ENCODE measurements at places on chromosomes 1 and 21.

- no peak for DNase-seq
- H3K27me3 ChIP-seq, result no peaks in the 10 kb centered on the region
Measured at GRCh38 chr1:3577711-3578432, 33.4 kb downstream of the MEGF6 start.

- H3K4me1 ChIP-seq, result no peaks in the 10 kb centered on the region
- H3K27ac ChIP-seq, result no peak overlapping the region
- no peak overlapping the region for H3K4me3 ChIP-seq
- no peak for DNase-seq
- no peaks in the 10 kb centered on the region for H3K36me3 ChIP-seq
Measured at GRCh38 chr1:172513479-172513878, 19.5 kb upstream of the SUCO start.

- no peaks in the 10 kb centered on the region for H3K36me3 ChIP-seq
- H3K27me3 ChIP-seq, result no peaks in the 10 kb centered on the region
- DNase-seq, result no peak
- peaks cover 13% of the 10 kb centered on the region for H3K4me1 ChIP-seq
Measured at GRCh38 chr1:179818743-179819173, 58.8 kb downstream of the TOR1AIP2 start.

DNA sequence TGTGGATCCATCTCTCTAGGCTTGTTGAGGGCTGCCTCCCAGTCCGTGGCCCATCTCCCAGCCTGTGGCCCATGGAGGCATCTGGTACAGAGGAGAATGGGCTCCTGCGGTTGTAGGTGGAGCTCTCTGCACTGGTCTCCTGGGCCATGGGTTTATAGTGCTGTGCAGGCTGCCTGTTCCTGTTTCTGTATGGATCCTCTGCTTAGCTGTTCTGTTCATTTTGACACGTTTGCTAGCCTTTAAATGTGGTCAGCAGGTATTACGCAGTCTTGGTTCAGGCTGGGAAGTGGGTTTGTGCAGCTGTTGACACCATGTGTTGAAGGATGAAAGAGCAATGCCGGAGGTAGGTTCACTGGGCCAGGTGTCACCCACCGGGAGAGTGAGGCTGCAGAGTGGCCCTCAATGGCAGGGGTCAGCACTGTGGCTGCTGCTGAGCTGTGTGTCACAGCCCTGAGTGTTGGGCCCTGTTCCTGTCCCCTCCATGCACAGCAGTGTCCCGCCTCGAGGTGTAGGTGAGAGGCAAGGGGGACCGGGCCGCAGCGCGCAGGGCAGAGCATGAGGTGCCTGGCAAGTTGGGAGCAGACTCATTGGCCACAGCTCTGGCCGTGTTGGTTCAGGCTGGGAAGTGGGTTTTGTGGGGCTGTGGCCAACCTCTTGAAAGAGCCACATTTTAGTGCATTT lies 39.0 kb downstream of the SNAP47 start:
- H3K4me3 ChIP-seq, result no peak overlapping the region
- no peaks in the 10 kb centered on the region for H3K27me3 ChIP-seq
- H3K4me1 ChIP-seq, result peaks cover 24% of the 10 kb centered on the region
- no peak for DNase-seq

GRCh38 chr1:178142806-178143205 lies 48.9 kb downstream of the RASAL2 start:
- H3K4me1 ChIP-seq, result no peaks in the 10 kb centered on the region
- H3K4me3 ChIP-seq, result no peak overlapping the region
- no peaks in the 10 kb centered on the region for H3K36me3 ChIP-seq
- no peak overlapping the region for H3K27ac ChIP-seq
- no peaks in the 10 kb centered on the region for H3K27me3 ChIP-seq

- H3K27ac ChIP-seq, result no peak overlapping the region
- no peaks in the 10 kb centered on the region for H3K36me3 ChIP-seq
- no peak overlapping the region for H3K4me3 ChIP-seq
- H3K4me1 ChIP-seq, result no peaks in the 10 kb centered on the region
Measured at GRCh38 chr1:34330061-34330460, 153.4 kb downstream of the C1orf94 start.

- no peak for DNase-seq
- H3K27ac ChIP-seq, result no peak overlapping the region
- peaks cover 10% of the 10 kb centered on the region for H3K36me3 ChIP-seq
- peaks cover 3% of the 10 kb centered on the region for H3K4me1 ChIP-seq
Measured at GRCh38 chr1:53755874-53756273, 16.9 kb upstream of the GLIS1 start.

GRCh38 chr1:184810735-184811343 lies 56.2 kb upstream of the EDEM3 start:
- no peak overlapping the region for H3K27ac ChIP-seq
- H3K4me3 ChIP-seq, result no peak overlapping the region
- no peaks in the 10 kb centered on the region for H3K27me3 ChIP-seq
- DNase-seq, result no peak

- no peak overlapping the region for H3K4me3 ChIP-seq
- no peak for DNase-seq
- no peaks in the 10 kb centered on the region for H3K36me3 ChIP-seq
- H3K27me3 ChIP-seq, result peaks cover 8% of the 10 kb centered on the region
Measured at GRCh38 chr1:53573522-53573921, 114.3 kb downstream of the DMRTB1 start.

DNA sequence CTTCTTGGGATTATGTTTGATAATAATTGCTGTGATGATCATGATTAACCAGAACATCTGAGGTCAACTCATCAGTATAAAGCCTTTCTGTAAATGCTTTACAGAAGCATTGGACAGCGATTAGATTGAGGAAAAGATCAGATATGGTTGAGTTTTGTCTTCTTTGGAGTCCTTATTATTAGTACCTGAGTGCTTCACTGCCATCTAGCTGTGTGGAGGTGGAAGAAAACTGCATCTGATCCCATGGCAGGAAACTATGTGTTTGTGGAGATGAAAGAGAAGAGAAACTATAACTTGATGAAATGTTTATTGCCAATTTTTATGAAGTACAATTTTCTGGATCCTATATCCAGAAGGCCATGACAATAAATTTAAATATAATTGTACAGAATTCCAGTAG lies 11.4 kb downstream of the FLG2 start:
- H3K4me3 ChIP-seq, result no peak overlapping the region
- H3K4me1 ChIP-seq, result peaks cover 9% of the 10 kb centered on the region
- peaks cover 13% of the 10 kb centered on the region for H3K27me3 ChIP-seq
- H3K36me3 ChIP-seq, result no peaks in the 10 kb centered on the region

GRCh38 chr1:91707890-91708218 lies 178.1 kb downstream of the TGFBR3 start:
- H3K27ac ChIP-seq, result no peak overlapping the region
- no peak overlapping the region for H3K4me3 ChIP-seq
- no peaks in the 10 kb centered on the region for H3K27me3 ChIP-seq
- H3K4me1 ChIP-seq, result peaks cover 18% of the 10 kb centered on the region

GRCh38 chr1:246117066-246117791 lies 389.9 kb downstream of the SMYD3 start:
- peak overlapping the region; percentile 34 for H3K27ac ChIP-seq
- H3K4me1 ChIP-seq, result peaks cover 16% of the 10 kb centered on the region
- H3K4me3 ChIP-seq, result peak overlapping the region; percentile 19
- peaks cover 4% of the 10 kb centered on the region for H3K36me3 ChIP-seq
- DNase-seq, result peak; percentile 5

DNA sequence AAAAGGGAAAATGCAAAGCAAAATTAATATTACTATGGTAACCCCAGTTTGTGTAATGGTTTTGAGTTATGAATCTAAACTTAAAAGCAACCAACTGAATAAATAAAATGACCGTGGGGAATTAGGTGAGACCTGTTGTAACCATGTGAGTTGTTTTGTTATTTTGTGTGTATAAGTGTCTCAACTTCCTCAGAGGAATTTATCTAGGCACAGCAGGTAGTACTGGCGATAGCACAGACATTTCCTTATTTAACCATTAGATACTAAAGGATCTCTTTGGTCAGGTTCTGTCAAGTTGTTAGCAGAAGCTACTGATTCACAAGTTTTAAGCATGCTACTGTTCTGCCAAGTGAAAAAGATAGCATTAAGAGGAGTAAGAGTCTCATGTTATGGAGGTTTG lies 39.3 kb upstream of the LRRC7 start:
- no peaks in the 10 kb centered on the region for H3K4me1 ChIP-seq
- no peak overlapping the region for H3K4me3 ChIP-seq
- DNase-seq, result no peak
- H3K27ac ChIP-seq, result no peak overlapping the region
- no peaks in the 10 kb centered on the region for H3K27me3 ChIP-seq

DNA sequence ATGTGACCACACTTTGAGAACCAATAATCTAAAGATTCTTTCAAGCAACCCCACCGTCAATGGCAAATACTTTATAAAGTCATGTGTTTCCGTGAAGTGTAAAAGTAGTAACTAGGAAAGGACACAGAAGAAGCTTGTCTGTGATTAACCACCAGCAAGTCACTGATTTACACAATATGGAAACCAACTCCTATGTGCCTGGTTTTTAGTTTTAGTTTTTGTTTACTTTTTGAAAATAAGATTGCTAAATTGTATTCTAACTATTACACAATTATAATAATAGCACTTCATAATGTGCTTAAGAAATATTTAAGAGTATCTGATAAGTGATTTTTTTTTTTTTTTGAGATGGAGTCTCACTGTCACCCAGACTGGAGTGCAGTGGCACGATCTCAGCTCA lies 13.0 kb downstream of the FMO2 start:
- no peak overlapping the region for H3K27ac ChIP-seq
- no peak for DNase-seq
- H3K4me3 ChIP-seq, result no peak overlapping the region
- no peaks in the 10 kb centered on the region for H3K4me1 ChIP-seq

DNA sequence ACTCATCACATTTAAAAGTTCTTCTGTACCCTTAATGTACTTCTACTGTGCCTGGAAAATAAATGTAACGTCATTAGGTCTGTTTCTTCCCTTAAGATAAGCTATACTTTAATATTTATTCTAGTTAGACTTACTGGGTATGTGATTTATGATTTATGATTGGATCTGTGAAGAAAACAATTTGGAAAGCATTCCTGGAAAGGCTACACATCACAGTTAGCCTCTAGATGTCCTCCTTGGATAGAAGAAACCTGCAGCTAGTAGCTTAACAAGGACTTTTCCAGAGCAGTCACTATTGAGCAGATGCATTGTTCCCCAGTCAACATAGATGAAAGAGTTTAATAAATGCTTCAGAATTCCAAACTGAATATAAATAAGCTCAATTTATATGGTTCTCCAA lies 22.2 kb upstream of the ABL2 start:
- no peaks in the 10 kb centered on the region for H3K27me3 ChIP-seq
- no peak for DNase-seq
- H3K4me1 ChIP-seq, result no peaks in the 10 kb centered on the region
- no peak overlapping the region for H3K4me3 ChIP-seq

DNA sequence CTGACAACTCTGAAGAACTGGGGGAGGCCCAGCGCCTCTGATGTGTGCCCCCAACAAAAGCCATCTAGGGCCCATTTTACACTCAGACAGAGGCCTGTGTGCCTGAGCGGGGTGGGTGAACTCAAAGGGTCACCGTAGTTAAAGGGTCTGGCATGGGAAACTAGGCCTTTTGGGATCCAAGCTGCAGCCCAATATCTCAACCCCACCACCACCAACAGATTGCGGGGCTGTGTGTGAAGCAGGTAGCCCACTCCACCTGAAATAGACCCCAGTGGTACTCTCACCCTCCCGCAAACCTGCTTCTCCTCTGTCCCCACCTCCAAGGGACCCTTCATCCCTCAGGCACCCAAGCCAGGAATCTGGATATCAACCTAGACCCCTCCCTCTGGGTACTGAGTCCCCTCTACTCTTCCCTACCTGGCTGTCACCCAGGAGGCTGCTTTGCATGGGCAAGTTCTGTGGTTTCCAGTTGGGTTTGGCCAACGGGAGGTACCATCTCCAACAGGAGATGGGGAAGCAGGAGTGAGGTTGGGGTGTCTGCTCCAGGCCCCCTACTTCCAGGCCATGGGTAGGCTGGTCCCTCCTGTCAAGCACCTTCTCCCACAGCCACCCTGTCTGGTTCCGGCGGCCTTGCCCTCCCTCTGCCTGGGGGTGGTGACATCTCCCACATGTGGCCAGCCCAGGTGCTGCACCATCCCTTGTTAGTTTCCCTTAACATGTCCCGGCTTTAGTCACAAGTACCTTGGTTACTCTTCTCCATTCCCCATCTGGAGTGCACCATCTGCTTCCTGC lies 35.2 kb upstream of the LRP8 start:
- H3K4me1 ChIP-seq, result peaks cover 11% of the 10 kb centered on the region
- no peaks in the 10 kb centered on the region for H3K27me3 ChIP-seq
- no peak for DNase-seq
- H3K4me3 ChIP-seq, result no peak overlapping the region
- H3K27ac ChIP-seq, result no peak overlapping the region

DNA sequence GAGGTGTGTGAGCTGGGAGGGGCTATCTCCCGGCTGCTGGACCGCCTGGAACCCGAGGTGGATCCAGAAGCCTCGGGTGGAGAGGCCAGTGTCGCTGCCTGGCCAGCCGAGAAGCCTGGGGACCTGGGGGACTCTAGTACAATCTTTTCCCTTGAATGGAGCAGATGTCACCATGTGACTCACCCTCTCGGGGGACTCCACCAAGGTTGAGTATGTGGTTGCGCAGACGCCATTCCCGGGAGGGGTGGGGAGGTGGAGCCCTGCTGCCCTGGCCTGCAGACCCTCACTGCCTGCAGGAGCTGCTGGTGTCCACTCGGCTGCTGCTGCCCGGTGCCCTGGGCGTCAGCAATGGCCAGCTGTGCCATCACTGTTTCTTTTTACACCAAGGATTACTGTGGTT lies 40.3 kb downstream of the TP73 start:
- DNase-seq, result no peak
- no peaks in the 10 kb centered on the region for H3K4me1 ChIP-seq
- H3K27me3 ChIP-seq, result peaks cover 9% of the 10 kb centered on the region
- no peak overlapping the region for H3K27ac ChIP-seq
- no peak overlapping the region for H3K4me3 ChIP-seq
- no peaks in the 10 kb centered on the region for H3K36me3 ChIP-seq

DNA sequence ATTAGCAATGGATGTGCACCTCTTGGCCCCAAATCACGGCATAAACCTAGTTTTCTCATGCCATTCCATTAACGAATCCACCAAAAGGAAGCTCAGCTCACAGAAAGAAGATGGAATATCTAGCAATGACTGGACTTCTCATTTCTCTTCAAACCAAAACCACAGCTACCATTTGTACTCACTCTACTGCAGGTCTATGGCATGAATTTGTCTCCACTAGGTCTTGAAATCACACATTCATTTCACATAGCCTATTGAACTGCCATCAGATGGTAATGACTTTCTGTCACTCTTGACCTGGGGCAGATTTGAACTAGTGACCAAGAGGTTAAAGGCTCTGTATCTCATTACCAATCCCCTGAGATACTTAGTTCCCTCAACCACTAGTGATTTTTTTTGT lies 382.7 kb downstream of the DPYD start:
- H3K36me3 ChIP-seq, result peaks cover 34% of the 10 kb centered on the region
- peaks cover 11% of the 10 kb centered on the region for H3K4me1 ChIP-seq
- no peak for DNase-seq
- H3K27me3 ChIP-seq, result no peaks in the 10 kb centered on the region

- no peak overlapping the region for H3K4me3 ChIP-seq
- no peaks in the 10 kb centered on the region for H3K4me1 ChIP-seq
- no peak for DNase-seq
- peaks cover 40% of the 10 kb centered on the region for H3K27me3 ChIP-seq
- H3K36me3 ChIP-seq, result no peaks in the 10 kb centered on the region
Measured at GRCh38 chr1:17795836-17796645, 40.9 kb downstream of the ACTL8 start.
